CD4-positive, alpha-beta T cell treated with Interleukin-4 for 1 hour (primary cell): ENCODE measurements at places on chromosomes 11 and 22.
A peak's percentile ranks its signal among the peaks of the same experiment; 100 is the strongest.

- no peak for DNase-seq
Measured at GRCh38 chr11:35003658-35004057, 87.2 kb downstream of the PDHX start.

- no peak for DNase-seq
Measured at GRCh38 chr22:50210378-50211139, 9.7 kb downstream of the SELENOO start.

DNA sequence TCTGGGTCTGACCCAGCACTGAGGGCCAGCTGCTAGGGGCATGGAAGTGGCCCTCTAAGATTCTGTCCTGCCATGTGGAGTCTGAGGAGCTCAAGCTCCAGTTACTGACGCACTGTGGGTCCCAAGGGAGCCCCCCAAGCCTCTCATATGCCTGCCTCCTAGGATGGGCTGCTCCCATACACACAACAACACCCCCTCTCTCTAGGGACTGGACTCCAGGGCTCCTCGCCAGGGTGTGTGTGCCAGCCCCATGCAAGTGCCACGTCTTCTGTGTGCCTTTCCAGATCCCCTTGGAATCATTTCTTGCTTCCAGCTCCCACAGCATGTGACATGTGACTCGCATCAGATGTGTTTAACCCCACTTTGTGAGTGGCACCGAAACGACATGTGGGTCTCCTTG, 234.5 kb downstream of the CEP164 start:
- no peak for DNase-seq

DNA sequence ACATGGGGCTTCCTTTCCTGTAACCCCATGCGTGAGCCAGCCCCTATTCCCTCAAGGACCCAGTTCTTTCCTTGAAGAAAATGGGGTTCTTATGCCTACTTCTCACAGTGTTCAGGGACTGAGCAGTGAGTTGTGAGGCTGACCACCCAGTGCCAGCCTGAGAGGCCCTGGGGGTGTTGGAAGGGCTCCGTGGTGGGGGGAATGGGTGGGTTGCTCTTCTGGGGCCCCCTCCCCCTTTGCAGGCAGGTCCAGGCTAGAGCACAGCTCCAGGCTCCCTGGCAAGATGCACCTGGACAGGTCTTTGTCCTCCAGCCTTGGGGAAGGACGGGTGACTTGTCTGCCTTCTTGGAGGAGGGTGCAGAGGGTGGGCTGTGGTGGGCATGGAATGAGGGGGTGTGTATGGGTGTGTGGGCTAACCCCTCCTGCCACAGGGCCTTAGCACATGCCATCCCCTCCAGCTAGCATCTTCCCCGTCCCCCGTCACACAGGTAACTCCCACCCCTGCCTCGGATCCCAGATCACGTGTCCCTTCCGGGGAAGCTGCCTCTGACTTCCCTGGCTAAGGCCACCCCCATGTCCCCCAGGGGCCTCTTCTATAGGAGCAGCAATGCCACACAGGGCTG, 64.6 kb downstream of the MYEOV start:
- no peak for DNase-seq

- no peak for DNase-seq
Measured at GRCh38 chr22:44160421-44160820, 20.3 kb upstream of the PARVG start.

DNA sequence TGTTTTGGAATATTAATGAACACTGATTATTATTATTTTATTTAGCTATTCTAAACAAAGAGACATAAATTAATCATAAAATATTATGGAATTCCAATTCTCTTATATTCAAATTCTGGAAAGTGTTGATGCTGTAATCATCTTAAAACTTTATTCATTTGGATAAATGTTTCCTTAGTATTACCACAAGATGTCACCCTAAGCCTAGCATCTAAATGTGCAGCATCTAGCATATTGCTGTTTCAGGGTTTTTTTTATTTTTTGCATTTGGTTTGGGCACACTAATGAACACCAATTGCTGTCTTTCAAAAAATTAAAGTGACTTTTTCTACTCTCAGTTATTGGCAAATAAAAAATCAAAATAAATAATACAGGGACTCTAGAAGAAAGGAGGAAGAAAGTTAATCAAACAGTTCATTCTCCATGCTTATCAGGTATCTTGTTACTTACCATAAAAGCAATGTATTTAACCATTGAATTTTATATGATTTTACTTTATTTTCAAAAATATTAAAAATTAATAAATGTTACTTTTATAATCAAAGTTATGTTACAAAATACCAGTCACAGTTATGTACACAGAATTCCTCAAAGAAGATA, 31.8 kb downstream of the DLG2 start:
- peak; percentile 68 for DNase-seq

DNA sequence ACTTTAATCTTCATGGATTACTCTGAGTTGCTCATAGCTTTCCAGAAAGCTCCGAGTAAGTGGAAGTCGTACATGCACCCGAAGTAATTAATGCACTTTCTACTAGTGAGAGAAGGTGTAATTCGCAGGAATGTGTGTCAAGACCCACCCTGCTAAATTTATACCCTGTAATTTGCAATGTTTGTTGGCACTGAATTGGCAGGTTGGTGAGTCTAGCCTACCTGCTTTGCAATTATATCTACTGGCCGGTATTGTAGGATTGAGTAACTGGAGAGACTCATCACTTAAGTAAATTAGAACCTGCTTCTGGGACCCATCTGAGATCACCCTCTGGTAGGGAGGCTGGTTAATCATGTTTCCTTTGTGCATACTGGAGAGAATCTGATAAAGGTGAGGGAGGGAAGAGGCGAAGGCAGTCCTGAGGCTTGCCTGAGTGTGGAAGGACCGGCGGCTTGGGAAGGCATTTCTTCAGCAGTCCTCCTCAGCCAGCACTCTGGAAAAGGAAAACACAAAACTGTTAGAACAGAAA, 63.3 kb downstream of the LDLRAD3 start:
- no peak for DNase-seq

DNA sequence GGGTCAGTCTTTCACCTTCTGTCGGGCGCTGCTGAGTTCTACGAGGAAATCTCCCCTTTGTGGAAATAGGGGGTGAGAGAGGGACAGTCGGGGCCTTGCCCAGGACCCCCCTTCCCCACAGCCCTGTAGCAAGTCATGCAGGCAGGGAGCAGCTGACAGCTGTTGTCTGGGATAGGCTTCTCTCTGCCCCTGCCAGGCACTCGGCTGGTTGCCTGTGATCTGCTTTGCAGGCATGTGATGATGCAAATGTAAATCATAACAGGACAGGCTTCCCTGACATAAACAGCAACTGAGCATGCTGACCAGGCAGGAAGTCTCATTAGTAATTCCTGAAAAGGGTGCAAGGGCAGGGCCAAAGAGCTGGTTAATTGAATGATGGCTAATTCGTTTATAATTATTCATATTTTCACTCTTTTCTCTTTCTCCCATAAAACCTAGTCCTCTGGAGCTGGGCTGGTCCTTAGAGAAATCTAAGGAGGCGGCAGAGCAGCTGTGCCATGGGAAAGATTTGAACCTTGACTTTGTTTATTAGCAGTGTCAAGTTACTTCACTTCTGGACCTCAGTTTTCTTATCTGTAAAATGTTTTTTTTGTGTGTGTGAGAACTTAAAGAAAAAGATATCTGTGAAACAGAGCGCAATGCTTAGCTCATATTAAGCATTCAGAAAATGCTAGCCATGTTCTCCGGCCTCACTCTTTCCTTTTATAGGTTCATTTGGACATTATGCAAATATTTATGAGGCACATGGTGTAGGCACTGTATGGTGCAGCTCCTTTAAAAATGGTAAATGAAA, 129.7 kb downstream of the LDLRAD3 start:
- DNase-seq, result no peak

- DNase-seq, result no peak
Measured at GRCh38 chr11:119092880-119093842, 8.5 kb downstream of the HMBS start.

GRCh38 chr22:20021196-20022181, 579 bp downstream of the TANGO2 start:
- no peak for DNase-seq
